ENCODE measurements at places on chromosomes 5 and 9.
A peak's percentile ranks its signal among the peaks of the same experiment; 100 is the strongest.

DNA sequence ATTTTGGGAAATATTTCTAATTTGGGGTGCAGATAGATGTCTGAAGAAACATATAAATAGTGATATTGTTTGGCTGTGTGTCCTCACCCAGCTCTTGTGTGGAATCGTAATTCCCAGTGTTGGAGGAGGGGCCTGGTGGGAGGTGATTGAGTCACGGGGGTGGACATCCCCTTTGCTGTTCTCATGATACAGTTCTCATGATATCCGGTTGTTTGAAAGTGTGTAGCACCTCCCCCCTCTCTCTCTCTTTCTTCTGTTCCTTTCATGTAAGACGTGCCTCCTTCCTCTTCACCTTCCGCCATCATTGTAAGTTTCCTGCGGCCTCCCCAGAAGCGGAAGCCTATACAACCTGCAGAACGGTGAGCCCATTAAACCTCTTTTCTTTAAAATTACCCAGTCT, 11.4 kb upstream of the ADAMTS16 start:
- DNase-seq = no peak

DNA sequence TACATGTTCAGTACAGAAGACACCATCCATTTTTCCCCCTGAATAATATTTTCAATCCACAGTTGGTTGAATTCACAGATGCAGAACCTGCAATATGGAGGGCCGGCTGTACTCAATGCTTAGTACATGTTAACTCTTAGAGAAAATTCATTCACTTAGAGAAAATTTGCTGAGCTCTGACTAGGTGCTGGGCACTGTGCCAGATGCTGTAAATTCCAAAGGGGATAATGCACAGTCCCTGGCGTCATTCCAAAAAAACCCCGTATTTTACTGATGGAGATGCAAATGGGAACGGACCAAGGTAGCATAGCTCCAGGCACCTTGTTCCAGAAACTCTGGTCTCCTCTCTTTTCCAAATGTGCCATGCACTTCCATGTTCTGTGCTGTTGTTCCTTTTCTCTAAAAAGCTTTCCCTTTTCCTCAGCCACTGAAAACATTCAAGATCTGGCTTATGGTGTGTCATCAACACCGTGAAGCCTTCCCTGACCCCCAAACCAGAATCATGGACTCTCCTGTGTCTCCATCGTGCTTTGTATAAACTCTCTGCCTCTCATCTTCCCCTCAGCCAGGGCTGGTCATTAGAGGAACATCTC, 55.7 kb upstream of the COL15A1 start:
- DNase-seq = no peak

- DNase-seq = no peak
Measured at GRCh38 chr5:146338774-146339714, at the start of gene POU4F3. Gene POU4F3 (plus strand): TSS chr5:146338839. CDS start chr5:146339113, 274 bp downstream.

DNA sequence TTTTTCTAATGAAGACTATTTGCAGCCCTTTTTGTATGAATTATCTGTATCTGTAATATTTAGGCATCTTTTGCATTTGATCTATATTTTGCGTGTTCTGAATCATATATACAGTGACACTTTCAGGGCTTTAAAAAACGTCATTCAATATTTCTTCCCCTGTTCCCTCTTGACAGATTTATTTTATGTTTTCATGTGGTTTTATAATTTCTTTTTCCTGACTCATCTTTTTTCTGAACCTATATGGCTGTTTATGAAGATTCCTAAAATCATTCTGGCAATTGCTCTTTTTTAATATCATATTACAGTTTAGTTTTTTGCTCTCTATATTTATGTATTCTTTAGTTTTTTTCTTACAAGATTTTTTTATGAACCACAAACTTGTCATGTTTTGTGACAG, 67.6 kb downstream of the SMARCA2 start:
- no peak for DNase-seq

DNA sequence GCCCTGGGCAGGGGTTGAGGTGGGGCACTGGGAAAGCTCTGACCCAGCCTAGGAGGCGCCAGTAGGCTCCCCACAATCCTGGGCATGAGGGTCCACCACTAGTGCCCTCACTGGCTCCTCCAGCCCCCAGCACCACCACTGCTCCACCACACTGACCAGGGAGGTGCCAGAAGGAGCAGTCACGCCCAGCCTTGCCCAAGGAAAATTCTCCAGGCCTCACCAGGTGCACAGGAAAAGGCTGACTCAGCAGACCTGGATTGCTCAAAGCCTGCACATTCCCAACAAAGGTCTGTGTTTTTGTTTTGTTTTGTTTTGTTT, 62.9 kb downstream of the ZNF354C start:
- no peak for DNase-seq

GRCh38 chr5:179954434-179954833, 46.7 kb upstream of the TBC1D9B start:
- DNase-seq = no peak

DNA sequence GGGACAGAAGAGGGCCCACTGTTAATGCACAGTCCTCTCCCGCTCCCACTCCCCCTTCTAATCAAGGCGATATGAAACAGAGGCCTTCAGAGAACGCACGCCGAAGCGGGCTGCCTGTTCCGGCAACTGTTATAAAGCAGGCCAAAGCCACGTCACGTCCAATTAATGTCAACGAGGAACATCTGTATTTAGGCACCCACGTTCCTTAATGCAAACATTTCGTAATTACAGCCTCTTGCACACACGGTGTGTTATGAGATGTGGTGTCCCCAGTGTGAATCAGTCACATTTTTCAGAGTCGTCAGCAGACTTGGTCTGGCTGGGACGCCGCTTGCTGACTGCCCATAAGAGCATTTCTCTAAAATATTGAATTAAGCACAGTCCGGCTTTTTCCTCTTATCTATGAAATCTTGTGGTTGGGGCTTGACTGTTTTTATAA, 339.0 kb downstream of the NSG2 start:
- DNase-seq = no peak

GRCh38 chr9:131854334-131854733, 114.5 kb upstream of the RAPGEF1 start:
- no peak for DNase-seq

GRCh38 chr9:124139001-124139400, 118.7 kb upstream of the NEK6 start:
- no peak for DNase-seq

DNA sequence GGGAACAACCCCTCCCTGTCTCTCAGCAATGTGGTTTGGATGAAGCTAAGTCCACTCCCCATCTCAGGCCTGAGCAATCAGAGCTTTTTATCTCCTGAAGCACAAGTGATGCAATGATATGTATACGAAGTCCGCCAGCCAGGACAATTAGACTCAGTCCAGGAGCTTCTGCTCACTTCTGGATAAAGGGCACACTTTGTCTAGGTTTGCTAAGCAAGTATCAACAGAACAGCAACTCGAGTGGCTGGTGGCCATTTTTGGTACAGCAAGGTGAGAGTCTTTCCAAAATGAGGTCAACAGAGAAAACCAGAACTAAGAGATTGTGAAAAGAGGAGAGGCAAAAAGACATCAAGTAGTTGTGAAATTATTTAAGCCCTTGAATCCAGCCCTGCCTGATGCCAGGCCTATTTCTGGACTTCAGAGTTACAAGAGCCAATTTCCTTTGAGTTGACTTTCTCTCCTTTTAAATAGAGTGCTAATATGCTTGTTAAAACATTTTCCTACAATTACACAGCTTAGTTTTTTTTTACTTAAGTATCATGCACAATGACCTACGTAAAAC, 8.2 kb downstream of the NDUFA8 start:
- DNase-seq = no peak

- no peak for DNase-seq
Measured at GRCh38 chr5:9515436-9515835, 30.4 kb downstream of the SEMA5A start.

DNA sequence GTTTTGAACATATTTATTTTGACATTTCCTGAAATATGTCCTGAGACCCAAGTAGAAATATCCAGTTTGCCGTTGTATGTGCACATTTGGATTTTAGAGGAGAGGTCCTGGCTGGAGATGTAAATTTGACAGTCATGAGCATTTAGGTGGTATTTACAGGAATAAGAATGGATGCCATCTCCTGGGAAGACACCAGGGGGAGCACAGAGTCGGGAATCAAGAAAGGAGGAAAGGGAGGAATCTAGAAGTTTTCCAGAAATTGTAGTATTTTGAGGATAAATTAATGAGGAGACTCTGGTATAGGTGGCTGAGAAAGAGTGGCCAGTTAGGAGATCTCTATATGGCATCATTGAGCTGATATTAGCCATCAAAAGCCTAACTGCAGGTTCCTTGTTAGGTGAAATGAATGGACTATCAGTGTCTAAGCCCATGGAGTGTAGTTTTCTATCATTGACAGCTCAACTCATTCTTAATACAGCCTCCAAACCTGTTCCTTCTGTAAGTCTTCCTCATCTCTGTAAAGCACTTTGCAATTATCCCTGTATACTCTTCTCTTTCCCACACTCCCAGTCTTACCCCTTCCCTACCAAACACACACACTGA, 7.2 kb downstream of the GAPT start:
- peak; percentile 2 for DNase-seq

DNA sequence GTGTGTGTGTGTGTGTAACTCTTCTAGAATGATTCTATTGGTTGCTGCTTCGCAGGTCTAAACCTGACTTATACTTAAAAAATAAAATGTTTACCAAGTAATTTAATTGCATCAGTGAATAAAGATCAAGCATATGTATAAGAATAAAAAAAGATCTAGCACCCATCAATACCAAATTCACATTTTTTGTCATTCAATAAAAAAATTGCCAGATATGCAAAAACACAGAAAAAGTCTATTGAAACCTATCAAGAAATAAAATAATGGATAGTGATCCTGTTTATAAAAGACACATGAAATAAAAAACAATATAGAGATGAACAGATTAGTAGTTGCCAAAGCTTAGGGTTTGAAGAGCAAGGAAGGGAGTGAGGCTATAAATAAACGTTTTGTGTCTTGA, 2095.0 kb upstream of the ACO1 start:
- no peak for DNase-seq

DNA sequence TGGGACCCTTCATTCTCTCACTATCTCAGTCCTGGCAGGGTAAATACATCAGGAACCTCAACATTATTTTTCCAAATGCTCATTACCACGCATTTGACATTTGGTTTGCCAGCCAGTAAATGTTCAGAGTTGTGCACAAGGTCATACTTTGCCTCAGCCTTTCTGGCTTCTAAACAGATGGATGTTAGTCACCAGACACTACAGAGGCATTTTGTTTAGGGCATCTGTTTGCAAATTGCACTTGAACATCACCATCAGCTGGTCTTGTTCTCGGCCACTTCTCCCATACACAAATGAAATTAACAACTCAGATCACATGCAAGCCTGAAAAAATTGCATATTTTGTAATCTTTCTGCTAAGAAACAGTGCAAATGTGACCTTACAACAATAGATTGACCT, 75.0 kb upstream of the SLC1A1 start:
- no peak for DNase-seq

DNA sequence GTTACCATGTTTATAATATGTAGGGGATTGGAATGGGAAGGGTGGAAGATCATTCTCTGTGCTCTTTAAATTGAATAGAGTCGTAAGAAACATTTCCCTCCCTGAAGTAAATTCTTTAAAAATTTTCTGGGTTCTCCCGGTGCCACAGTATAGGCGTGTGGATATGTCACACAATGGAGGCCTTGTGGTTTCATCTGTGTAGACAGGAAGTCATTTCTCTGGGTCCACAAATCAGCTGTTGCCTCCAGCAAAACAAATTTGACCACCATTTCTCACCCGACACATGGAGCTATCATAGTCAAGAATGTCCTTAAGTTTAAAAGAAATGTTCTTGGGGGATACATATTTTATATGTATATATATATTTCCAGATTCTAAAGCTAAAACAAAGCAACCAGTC, 17.4 kb downstream of the CEP78 start:
- no peak for DNase-seq

GRCh38 chr5:178995341-178995690, 196 bp upstream of the GRM6 start:
- no peak for DNase-seq

GRCh38 chr5:56585999-56586691, 229.2 kb upstream of the MAP3K1 start:
- no peak for DNase-seq

- no peak for DNase-seq
Measured at GRCh38 chr9:110538647-110539041, 40.9 kb downstream of the SVEP1 start.

DNA sequence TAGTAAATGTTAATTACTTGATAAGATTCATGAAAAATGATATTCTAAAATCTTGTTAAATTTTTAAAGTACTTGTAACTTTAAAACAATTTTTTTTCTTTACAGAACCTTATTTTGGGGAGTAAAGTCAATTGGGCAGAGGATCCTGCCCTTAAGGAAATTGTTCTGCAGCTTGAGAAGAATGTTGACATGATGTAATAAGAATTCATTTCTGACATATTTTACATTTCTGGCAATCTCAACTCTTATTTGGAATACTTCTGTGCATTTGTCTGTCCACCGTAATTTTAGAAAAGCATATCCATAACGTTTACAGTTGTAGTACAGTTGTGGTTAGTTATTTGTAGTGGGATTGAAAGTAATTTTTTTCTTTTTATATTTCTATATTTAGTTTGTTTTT, 20.2 kb downstream of the CENPH start:
- no peak for DNase-seq

GRCh38 chr9:114034661-114035062, 43.4 kb downstream of the AMBP start:
- DNase-seq = peak; percentile 19

- no peak for DNase-seq
Measured at GRCh38 chr5:131460867-131461572, 174.0 kb downstream of the RAPGEF6 start.

- no peak for DNase-seq
Measured at GRCh38 chr9:133621725-133622267, 12.6 kb upstream of the FAM163B start.

DNA sequence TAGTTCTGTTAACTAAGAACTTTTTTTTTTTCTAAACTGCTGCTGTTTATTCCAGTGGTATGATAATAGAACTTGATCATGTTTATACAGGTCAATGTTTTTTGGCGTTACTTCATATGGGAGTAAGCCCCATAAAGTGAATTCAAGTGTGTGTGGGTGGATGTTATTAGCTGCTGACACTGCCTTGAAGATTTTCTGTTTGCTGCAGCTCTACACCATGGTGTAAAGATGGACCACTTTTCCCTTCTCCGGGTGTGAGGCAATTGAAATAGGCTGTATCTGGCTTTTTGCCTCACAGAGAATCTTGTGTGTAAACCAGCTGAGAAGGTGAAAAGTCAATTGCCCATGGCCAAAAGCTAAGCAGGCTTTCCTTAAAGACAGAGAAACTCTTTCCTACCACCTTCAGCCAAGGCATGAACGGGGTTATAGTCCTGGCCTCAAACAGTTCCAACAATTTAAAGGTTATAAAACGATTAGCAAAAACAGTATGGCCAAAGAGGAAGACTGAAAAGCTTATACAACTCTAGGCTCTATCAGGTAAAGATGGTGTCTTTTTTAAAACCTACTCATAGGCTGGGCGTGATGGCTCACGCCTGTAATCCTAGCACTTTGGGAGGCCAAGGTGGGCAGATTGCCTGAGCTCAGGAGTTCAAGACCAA, 33.9 kb upstream of the ABCA1 start:
- DNase-seq = no peak

- DNase-seq = no peak
Measured at GRCh38 chr5:66769839-66770617, 173.8 kb downstream of the MAST4 start.

Data from occipital lobe (tissue), 3 donors.